ENCODE measurements at places on chromosomes 5 and 9.

DNA sequence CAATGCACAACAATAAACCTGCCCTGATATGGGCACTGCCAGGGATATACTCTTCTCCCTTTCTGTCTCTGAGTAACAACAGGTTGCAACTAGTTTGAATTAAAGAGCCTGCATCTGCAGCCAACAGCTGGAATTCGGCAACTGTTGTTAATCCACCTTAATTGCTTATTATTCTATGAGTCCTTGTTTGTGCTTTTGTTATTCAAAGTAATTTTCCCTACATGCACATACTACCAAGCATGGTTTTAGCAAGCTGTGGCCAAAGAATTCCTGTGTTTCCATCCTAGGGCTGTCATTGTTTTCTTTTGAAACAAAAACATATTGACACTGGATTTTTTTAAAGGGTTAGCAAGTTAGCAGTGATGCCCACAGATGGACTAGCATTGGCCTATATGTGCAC is 171.5 kb downstream of the EFNA5 start:
- DNase-seq: no peak

GRCh38 chr5:6484899-6485298 is 36.2 kb downstream of the UBE2QL1 start:
- no peak for DNase-seq

DNA sequence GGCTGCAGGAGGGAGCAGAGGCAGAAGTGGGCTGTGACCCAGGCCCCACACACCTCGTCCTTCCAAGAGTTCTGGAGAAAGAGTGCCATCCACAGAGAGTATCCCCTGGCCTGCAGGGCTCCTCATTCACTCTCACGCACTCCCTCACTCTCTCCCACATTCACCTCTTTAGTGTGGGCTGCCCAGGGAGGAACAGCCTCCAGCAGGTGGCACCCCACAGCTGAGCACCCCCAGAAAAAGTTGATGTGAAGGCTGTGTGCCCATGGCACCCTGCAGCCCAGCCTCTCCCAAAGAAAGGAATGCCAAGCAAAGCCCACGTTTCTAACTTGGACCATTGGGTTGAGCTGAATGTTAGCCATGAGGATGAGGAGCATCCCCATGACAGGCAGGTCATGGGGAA is 4.5 kb upstream of the SHC3 start:
- no peak for DNase-seq

- DNase-seq: no peak
Measured at GRCh38 chr5:4639946-4640345, 500.2 kb upstream of the ADAMTS16 start.

DNA sequence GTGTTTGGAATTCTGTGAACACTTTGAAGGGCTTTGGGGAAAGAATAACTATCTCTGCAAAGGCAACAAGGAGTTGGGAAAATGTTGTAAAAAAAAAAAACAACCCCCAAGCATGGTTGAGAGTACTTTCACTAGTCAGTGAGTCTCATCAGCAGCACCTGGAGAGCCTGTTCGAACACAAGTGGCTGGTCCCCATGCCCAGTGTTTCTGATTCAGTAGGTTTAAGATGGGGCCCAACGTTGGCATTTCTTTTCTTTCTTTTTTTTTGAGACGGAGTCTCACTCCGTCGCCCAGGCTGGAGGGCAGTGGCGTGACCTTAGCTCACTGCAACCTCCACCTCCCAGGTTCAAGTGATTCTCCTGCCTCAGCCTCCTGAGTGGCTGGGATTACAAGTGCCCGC is 59.5 kb downstream of the KLF4 start:
- DNase-seq: no peak

DNA sequence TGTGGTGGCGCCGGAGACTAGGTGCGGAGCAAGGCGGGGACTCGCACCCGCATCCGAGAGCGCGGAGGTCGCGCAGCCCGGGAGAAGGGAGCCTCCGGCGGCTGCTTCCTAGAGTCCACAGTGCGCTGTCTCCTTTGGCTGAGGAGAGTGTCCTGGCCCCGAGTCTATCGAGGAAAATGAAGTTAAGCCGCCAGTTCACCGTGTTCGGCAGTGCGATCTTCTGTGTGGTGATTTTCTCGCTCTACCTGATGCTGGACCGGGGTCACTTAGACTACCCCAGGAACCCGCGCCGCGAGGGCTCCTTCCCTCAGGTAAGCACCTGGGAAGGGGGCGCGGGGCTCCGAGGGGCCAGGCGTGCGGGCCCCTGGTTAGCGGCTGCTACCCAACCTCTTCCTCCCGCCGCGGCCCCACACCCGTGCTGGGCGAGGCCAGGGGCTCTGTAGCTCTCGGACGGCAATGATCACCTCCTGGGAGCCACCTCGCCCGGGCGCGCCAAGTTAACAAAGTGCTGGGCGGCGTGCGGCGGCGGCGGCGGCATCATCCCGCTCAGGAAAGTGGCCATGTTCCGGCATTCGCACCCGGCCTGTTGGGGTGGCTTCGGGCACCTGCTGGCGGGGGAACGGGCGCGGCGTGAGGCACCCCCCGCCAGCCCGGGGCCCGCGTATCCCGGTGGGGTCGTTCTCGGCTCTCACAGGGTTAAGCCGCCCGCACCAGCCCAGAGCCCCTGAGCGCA is 681 bp downstream of the MAN2A1 start:
- peak; percentile 44 for DNase-seq

GRCh38 chr9:37146410-37146809 is 26.0 kb downstream of the ZCCHC7 start:
- no peak for DNase-seq

DNA sequence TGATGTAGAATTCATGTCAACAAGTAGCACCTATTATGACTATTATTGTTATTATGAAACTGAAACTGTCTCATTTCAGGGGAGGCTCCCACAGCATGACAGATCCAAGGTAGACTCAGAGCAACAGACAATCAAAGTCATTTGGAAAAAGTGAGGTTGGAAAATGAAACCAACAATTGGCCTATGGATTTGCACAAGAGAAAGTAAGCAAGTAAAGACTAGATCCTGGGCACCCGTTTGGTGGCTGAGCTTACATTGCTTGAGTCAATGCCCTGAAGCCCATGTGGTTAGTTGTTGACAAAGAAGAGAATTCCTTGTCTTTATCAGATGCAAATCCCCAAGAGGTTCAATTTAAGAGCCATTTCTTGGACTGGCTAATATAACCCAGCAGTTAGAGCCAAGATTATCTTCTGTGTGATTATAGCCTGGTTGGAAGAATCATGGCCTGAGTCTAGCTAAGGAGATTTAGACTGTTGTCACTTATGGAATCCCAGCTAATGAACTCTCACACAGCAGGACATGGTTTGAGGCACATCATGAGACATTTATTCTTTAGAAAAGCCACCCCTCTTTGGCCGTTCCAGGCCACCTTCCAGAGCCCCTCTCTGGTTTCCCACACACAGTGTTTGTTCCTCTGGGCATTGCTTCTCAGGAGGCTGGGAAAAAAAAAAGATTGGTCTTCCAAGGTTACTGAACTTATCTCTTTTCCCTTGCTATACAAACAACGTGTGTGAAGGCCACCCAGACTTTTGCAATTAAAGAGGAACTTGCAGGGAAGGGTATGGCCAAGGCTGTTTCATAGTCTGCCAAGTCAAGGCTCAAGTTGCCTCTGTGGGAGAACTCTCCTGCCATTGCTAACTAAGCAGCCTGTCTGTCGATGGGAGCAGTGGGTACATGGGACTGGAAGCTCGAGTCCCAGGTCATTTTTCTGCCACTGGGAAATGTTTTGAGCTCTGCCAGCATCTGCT is 399.5 kb downstream of the ENC1 start:
- no peak for DNase-seq

DNA sequence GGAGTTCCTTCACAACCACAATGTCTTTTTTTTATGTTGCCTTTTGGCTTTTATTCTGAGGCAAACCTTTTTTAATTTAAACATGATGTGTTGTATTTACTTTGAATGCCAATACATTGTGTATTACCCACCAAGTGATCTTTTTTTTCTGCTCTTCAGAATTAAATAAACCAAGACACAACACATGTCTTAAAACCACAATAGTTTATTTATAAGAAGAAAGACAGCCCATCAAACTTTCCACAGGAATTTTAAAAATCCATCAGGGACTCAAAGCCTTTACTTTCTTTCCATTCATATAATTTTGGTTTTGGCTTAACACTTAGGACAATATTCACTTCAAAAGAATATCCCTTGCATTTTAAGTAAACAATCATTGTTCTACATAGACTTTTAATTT is 321.8 kb upstream of the MEF2C start:
- no peak for DNase-seq

DNA sequence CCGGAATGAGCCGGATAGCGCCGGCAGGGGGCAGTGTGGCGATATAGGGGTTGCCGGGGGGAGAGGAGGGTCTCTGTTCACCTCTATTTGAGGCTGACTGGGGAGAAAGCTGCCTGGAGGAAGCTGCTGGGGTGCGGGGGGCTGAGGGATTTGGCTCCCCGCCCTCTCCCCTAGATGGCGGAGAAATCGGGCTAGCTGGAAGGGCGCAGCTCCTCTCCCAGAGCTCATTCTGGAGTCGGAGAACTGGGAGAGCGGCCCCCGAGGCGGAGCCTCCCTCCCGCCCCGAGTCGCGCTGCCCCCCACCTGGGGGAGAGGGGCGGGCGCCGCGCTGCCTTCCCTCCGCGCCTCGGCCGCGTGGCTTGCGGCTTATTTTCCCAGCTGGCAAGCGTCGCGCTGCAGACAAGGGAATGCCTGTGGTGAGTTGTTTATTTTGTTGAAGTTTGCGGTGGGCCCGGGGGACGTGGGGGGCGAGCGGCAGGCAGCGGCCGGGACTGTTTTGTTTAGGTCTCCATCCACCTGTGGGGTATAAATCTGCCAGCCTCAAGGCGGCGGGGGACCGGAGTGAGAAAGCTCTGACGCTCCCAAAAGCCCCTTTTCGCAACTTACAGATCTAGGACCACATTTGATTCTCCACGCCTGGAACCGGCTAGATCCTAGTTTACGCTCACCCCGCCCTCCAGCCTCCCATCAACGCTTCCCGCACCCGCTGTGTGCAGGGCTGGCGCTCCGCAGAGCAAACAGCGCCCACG is 4.1 kb upstream of the RGMB start:
- peak; percentile 51 for DNase-seq

DNA sequence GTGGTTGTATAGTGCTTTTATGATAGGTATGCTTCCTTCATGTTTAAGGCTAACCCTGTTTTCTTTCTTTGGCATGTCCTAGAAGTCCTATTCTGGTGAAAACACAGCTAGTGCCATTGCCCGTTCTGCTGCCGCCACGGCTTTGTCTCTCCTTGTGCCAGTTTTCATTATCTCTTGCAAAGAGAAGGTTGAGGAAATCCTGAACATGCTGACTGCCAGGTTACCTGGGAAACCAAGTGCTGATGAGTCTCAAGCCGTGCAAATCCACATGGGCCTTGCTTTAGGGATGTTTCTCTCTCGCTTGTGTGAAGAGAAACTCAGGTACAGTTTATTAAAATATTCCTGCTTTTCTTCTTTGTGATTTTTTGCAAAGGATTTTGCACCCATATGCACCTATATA is 102.2 kb downstream of the HACD4 start:
- no peak for DNase-seq

- no peak for DNase-seq
Measured at GRCh38 chr5:175853573-175854230, 17.7 kb upstream of the CPLX2 start.

DNA sequence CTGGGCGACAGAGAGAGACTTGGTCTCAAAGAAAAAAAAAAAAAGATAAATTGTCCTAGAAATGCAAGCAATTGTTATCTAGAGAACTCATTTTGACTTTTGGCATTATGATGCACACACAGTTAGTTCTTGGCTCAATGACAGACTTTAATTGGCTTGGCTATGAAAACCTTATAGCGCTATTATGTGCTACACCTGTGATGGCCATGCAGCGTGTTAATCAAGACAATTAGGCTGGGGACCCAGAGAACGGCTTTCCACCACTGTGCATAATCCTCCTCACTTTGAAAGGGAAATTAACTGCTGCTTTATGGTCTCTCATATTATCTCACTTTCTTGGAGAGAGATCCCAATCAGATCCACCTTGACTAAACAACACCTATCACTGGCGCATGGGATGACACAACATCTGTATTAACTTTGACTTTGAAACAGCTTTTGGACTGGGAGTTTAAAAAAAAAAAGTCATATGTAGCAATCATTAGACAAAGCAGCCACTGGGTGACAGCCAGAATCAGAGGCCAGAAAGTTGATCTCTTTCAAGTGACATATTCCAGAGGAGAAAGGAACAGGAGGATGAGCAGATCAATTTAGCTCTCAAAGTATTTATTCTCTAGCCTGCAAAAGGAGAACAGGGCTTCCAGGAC is 132.5 kb downstream of the PPP2R2B start:
- DNase-seq: no peak

DNA sequence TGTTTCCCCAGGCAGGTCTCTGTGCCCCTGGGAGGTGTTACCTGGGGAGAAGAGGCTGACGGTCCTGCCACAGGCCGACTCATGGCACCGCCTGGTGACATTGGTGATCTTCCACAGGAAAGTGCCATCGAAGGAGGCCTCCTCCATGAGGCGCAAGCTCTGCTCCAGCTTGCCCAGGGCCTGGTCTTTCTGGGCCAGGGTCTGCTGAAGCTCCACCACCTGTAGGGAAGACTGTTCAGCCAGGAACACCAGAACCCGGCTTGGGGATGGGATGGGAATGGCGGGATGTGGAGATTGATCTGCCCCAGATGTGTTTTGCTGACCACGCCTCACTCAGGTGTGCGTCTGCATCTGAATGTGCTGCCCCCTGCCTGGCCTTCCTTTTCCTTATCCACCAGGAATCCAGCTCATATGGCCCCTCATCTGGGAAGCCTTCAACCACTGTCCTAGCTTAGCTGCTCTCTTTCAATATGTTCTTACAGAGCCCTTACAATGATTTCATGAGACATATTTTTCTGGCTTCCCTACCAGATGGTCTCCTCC is 15.2 kb downstream of the TRAF1 start:
- no peak for DNase-seq

- peak; percentile 88 for DNase-seq
Measured at GRCh38 chr9:120925535-120926396, 830 bp downstream of the TRAF1 start.

DNA sequence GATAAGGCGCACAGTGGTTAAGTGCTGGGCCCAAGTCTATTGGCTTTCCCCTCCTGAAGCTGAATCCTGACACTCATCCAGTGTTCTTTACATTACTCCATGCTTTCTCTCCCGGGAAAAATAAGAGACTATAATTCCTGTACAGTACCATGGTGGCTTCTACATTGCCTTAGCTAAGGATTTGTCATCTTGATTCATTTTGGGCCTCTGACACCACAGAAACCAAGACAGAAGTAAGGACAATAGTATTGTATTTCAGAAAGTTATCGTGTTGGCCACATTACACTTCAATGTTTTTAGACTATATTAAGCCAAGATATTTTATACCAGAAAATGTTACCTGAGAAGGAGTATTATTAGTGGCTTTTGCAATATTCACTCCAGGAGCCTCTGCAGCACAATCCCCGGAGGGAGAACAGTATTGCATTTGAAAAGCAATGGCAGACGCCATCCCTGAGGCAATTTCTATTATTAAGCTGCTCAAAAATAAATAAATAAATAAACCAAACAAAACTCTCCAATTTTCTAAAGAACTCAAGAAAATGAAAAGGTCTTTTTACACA is 267.9 kb downstream of the ENC1 start:
- no peak for DNase-seq

- DNase-seq: no peak
Measured at GRCh38 chr9:132590037-132590317, 7.6 kb downstream of the BARHL1 start.

All from stimulated activated CD4-positive, alpha-beta T cell treated with anti-CD3 and anti-CD28 coated beads, Interleukin-4, amount 100 ng/mL, for 24 hours (primary cell).